ENCODE measurements at places on chromosomes 7 and 10.

DNA sequence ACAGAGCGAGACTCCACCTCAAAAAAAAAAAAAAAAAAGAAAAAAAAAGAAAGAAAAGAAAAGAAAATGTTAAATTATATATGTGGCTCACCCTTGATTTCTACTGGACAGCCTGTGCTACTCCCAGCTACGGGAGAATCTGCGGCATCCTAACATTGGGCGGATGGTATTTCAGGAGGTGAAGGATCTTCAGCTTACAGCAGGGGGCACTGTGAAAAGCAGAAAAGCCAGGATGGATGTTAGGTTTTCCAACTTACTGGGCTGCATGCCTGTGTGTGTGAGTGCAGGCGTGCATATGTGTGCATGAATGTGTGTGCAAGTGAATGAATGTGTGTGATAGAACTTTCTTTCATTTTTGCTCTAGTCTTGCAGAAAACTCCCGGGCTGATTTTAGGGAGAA, 1066.5 kb downstream of the TYW1 start:
- no peak for DNase-seq

- peak; percentile 95 for DNase-seq
Measured at GRCh38 chr10:76558586-76558985, 1079.0 kb downstream of the KCNMA1 start.

GRCh38 chr10:17257466-17258321, 29.7 kb downstream of the VIM start:
- peak; percentile 62 for DNase-seq

DNA sequence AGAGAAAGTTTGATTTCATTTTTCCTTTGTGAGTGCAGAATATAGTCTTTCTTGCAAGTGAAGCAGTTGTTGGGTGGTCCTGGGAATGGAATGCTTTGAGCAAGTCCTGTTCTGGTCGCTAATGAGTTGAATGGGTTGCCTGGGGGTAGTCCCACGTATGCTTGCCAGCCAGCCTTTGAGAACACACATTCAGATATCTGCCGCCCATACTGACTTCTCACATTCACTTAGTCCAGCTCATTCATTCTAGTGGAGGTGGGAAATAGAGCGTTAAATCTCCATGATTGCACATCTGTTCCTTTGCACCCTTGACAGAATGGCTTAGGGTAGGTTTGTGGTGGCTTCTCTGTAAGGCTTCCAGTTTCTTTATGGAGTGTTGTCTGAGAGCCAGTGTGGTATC, 256.6 kb downstream of the SORCS3 start:
- no peak for DNase-seq

DNA sequence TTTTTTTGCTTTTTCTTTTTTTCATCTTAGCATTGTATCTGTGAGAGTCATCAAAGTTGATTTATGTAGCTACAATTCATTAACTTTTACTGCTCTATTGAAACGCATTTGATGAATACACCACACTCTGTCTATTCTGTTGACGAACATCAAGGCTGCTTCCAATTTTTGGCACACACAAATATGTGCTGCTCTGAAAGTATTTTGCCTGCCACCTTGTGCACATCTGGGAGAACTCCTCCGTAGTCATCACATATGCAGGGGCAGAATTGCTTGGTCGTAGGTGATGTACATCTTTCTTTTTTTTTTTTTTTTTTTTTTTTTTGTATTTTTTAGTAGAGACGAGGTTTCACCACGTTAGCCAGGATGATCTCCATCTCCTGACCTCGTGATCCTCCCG, 796.8 kb downstream of the KCNMA1 start:
- DNase-seq = no peak

- no peak for DNase-seq
Measured at GRCh38 chr7:90025771-90026170, 128.5 kb upstream of the STEAP1 start.

GRCh38 chr7:75876126-75876881, 2.5 kb upstream of the RHBDD2 start:
- DNase-seq = no peak

DNA sequence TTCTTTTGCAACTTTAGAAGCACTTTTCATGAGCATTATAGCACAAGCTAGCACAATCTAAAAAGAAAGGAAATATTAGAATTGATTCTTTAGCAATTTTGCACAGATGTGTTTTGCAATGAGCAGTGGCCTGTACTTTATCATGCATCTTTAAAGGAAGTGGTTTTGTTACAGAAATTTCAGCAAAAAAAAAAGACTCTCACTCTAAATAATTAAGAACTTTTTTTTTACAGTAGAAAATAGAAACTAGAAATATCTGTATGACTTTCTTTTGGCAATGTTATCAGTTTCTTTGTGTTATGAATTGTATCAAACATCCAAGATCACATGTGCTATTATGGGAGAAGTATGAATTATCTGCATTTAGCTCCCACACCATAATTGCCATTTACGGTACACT, 195.7 kb upstream of the KLF6 start:
- no peak for DNase-seq

DNA sequence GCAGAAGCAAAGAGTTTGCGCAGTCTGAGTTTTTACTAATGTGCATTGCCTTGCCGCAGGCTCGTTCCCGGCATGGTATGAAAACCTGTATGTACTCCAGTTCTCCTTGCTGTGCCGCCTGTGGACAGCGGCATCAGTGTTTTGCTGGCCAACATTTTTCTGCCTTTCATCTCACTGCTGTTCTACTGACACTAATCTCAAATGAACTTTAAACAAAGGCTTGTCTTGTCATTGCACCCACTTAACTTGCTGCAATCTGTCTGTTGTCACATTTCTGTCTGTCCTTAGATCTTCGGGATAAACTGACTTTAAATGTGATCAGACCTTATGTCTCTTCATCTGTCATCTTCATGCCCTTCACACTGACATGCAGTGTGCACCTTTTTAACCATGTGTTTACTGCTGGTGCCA, 71.7 kb upstream of the ZNRF2 start:
- no peak for DNase-seq

DNA sequence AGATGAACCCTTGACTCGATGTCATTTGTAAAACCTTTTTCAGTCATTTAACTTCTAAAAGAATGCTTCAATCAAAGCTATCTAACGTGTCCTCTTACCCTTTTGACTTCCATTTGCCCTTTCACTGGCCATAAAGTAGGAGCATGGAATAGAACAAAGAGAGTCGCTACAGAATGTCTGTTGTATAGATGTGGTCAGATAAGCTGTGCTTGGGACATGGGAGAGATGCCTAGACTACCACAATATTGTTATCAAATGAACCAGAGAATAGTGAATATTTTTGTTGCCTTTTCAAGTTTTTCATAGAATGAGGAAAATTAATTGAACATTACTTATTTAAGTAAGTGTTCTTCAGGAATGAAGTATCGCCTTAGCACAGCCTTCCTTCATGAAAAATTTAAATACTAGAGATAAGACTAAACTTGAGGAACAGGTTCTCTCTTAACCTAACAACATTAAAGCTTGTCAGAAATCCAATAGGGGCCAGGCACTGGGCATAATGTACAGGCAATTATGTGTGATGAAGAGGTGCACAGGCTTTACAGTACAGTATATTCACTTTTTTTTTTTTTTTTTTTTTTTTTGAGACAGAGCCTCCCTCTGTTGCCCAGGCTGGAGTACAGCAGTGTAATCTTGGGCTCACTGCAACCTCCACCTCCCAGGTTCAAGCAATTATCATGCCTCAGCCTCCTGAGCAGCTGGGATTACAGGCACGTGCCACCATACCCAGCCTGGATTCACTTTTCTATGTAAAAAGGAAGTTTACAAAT, 7.5 kb upstream of the KMT2E start:
- DNase-seq = no peak

DNA sequence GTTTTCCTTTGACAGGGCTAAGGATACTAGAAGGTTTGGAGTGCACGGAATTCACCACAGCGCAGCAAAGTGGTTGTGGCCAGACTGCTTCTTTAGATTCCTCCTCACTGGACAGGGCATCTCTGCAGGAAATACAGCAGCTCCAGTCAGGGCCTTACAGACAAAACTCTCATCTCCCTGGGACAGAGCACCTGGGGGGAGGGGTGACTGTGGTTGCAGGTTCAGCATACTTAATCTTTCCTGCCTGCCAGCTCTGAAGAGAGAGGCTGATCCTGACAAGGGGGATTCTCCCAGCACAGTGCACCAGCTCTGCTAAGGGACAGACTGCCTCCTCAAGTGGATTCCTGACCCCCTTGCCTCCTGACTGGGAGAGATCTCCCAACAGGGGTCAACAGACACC, 1257.9 kb downstream of the NXPH1 start:
- DNase-seq = no peak

GRCh38 chr7:81709836-81710235, 60.0 kb downstream of the HGF start:
- DNase-seq = no peak

DNA sequence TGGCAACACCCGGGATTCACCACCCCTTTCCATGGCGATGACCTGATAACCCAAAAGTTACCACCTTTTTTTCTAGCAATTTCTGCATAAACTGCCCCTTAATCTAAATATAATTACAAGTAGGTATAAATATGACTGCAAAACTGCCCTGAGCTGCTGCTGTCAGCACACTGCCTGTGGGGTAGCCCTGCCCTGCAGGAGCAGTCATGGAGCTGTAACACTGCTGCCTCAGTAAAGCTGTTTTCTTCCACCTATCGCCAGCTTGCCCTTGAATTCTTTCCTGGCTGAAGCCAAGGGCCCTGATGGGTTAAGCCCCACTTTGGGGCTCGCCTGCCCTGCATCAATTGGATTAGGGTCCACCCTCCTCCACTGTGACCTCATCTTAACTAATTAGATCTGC, 368.8 kb downstream of the SFMBT2 start:
- no peak for DNase-seq

DNA sequence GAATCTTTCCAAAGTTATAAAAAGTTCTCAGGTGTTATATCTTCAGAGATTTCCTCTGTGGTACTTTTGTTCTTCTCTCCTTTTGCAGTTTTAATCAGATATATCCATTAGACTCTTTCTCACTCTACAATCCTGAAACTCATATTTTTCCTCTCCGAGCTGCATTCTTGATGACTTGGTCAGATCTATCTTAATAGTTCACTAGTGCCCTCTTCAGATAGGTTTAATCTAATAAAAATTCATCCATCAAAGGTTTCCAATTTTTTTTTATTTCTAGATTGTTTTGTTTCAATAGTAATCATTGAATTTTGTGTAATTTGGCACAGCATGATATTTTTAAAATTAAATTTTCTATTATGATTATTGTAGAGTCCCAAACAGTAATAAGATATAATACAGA, 21.8 kb upstream of the DGKB start:
- no peak for DNase-seq

- DNase-seq = no peak
Measured at GRCh38 chr10:48773580-48773979, 88.9 kb downstream of the WDFY4 start.

GRCh38 chr7:4675771-4676367, 6.2 kb upstream of the FOXK1 start:
- no peak for DNase-seq

DNA sequence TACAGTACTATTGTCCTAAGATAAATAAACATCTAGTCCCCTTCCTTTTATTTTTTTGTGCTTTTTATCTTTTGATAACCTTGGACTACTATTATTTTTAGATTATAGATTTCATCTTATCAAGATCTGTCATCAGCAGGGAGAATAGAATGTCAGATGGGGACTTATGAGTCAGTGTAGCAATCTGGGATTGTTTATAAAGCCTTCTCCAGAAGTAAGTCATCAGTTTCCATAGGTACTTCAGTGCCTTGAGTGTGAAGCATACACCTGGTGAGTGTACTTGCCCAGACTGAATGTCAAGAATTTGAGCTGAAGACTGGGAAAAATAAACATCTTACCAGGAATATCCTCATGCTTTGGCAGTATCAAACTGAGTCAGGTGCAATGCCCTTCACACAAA, 2.1 kb downstream of the CASD1 start:
- DNase-seq = no peak

DNA sequence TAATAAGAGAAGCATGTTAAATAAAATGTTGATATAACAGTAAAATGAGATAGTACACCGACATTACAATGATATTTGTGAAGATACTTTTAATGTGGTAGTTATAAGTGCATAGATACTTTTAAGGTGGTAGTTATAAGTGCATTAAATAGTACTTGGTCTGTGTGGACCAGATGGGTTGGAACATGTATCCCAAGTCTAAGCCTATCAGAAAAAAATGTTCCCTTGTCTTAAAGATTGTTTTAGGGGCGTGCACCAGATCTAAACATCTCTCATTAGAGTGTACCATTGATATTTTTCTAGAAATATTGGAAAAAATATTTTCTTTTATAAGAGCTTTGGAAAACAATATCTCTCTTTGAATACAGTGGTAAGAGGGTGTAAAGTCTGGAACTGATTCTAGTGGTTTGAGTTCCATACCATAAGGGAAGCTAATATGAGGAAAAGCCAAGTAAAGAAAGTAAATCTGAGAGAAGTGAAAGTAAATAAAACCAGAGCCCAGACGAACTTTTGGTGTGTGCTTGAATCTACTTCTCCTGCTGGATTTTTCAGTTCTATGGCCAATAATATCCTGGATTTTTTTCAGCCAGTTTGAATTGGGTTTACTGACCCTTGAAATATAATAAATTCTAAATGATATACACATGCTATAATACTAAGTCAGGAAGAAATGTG, 175.3 kb downstream of the MBL2 start:
- DNase-seq = no peak

- DNase-seq = no peak
Measured at GRCh38 chr10:45585131-45585530, 87.4 kb downstream of the ZFAND4 start.

DNA sequence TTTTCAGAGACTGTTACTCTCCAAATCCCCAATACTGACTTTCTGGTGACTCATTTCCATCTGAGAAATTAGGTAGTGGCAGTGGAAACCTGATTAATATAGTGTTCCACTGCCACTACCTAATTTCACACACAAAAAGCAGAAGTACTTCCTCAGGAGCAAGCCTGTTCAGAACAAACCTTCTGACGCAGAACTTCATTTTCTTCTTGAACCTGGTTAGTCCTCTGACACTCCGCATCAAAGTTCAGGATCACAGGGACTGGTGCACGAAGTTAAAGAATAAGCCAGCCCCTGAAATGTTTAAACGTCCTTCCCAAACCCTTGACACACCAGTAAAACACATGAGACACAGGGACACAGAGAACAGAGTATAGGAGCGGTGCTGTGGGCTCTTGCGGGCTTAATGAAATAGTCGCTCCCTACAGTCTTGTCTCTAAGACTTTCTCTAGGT, 4.4 kb downstream of the WDR91 start:
- no peak for DNase-seq

GRCh38 chr10:68792115-68792514, 35.2 kb upstream of the STOX1 start:
- no peak for DNase-seq

DNA sequence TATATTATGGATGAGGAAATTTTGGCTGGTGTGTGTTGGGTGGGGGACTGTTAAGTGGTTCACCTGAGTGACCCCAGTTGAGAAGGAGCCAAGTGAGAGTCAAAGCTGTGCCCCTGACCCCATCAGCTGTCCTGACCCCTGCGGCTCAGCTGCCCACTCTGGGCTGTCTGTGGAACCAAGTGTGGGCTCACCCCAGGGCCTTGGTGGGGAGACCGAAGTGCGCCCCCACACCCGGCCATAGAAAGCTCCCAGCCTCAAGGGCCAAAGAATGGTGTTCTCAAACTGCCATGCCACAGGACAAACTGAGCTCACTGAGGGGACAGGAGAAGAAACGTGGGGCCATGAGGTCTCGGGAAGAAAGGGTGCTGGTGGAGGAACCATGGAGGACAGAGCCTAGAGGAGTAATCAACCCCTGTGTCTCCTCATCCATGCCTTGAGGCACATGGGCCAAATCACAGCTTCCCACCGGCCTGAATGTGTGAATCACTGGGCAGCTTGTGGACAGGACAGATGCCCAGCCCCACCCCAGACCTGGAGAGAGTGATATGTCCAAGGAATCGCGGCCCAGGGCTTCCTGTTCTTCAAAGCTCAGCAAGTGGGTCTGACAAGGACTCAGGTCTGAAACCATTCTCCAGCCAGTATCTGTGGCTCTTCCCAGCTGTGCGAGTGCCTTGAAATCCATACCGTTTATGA, 86.2 kb upstream of the CACUL1 start:
- DNase-seq = no peak
